ENCODE measurements at places on chromosomes 13 and 19. TPM values are rescaled to one million over a fixed set of nuclear protein-coding genes. Genes with fewer than 3 reads are reported as not detected.
A peak's percentile ranks its signal among the peaks of the same experiment; 100 is the strongest.

- DNase-seq = no peak
Measured at GRCh38 chr19:6580313-6580712, 10.6 kb downstream of the CD70 start.

DNA sequence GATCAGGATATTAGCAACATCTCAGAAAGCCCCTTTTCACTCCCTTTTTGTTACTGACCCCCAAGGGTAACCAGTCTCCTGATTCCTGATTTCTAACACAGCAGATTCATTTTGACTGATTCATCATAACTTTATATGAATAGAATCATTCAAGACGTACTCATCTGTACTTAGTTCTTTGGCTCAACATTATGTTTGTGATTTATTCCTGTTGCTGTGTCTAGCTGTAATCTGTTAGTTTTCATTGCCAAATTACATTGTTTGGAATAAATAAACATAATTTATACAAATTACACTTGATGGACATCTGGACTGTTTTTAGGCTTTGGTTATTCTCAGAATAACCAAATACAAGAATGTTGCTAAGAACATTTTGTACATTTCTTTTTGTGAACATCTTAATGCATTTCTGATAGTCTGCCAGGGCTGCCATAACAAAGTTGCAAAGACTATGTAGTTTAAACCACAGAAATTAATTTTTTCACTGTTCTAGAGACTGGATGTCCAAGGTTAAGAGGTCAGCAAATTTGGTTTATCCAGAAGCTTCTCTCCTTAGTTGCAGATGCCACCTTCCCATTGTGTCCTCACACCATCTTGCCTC is 62.8 kb upstream of the EDNRB start:
- no peak for DNase-seq

- DNase-seq = no peak
Measured at GRCh38 chr19:1313695-1314613, 28.3 kb downstream of the EFNA2 start.

DNA sequence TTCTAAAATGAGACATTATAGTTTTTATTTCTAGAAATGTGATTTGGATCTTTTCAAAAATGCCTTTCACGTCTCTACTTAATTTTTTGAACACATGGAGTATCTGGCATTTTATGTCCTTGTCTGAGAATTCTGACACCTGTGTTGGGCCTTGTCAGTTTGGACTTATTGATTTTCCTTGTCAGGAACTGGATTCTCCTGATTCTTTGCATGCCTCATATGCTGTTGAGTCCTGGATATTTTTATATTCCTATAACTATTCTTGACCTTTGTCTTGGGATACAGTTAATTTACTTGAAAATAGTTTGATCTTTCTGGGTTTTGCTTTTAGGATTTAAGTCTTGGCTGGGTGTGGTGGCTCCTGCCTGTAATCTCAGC is 10.3 kb downstream of the ADPRHL1 start:
- no peak for DNase-seq

DNA sequence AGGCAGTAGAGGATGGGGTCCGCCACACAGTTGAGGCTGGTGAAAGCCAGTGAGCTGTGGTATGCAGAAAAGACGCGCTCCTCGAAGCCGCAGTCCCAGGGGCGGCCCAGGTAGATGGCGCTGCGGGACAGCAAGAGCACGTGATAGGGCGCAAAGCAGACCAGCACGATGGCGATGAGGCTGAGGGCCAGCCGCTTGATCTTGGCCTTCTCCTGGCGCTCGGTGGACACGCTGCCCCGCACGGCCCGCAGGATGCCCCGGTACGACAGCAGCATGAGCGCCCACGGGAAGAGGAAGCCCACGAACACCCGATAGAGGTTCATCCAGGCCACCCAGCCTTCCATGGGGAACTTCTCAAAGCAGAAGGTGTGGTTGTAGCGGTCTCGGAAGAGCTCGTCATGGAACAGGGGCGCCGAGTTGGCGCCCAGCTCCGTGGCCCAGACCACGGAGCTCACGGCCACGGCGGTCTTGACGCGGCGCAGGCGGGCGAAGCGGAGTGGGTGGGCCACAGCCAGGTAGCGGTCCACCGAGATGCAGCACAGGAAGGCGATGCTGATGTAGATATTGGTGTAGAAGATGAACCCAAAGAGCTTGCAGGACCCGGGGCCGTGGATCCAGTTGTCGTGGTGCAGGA is 6.5 kb upstream of the OPA3 start:
- DNase-seq = no peak

DNA sequence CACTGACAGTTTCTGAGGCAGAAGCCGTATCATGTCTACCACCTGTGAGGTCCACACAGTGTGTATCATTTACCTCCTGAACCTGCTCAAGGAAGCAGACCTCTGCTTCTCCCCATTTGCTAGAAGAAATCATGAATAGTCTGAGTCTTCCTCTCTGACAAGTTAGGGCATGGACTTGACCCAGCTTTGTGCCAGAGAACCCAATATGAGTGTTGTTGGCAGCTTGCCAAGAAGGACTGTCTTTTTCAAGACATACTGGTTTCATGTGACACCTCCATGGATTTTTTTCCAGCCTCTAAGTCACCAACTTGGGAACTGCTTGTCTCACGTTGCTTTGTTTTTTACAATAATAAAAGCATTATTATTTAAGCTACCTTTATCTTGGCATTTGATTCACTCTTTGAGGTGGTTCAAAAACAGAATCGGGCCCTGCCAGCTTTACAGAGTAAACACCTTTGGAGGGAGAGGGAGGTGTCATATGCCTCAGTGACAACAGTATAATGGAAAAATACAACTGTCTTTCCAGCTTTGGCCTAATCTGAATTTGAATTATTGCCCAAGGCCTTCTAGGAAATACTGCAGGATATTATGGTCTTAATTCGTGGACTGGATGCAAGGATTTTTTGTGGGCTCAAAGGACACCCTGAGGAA is 9.6 kb downstream of the ZNF211 start:
- no peak for DNase-seq

DNA sequence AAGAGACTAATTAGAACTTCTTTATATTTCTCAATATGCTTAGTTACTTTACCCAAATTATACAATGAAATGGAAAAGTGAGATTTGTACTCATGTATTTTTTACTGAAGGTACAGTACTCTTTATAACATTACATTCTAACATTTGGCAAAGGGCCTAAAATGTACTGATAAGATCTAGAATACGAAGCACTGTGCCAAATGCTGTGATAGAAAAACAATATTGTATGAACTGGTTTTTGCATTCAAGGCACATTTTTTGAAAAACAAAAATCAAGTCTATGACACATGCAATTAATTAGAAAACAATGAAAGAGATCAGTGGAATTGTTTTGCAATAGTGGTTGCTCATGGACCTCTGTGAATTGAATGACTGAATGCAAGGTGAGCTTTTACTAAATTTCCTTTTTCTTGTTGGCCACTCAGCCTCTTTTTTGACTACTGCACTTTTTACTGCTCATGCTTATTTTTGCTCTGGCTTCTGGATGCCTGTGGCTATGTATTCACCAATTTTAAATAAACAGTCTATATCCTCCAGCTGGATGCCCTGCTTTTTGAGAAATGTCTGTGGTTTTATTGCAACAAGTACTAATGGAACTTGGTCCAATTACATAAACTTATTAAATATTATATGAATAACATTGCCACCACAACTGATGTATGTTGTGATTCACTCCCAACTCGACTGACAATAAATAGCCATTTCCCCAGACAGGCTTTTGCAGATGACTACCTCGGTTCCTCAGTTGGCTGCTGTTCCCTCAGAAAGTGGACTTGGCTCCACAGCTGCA is 41.4 kb upstream of the OBI1 start:
- DNase-seq = no peak

DNA sequence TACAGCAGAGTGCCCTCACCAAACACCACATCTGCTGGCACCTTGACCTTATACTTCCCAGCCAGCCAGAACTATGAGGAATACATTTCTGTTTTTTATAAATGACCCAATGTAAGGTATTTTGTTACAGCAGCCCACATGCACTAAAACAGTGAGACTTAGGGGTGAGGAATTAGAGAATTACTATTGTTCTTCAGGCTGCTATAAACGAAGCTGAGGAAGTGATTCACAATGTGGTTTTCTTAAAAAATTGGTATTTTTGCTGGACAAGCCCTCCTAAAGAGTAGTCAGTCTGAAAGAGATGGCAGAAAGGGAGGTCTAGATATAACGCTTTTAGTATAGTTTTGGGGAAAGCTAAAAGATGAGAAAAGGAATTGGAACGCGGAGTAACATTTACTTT is 101.0 kb downstream of the SLITRK6 start:
- no peak for DNase-seq

GRCh38 chr19:13033244-13033643 is 38.0 kb downstream of the NFIX start:
- peak; percentile 20 for DNase-seq

DNA sequence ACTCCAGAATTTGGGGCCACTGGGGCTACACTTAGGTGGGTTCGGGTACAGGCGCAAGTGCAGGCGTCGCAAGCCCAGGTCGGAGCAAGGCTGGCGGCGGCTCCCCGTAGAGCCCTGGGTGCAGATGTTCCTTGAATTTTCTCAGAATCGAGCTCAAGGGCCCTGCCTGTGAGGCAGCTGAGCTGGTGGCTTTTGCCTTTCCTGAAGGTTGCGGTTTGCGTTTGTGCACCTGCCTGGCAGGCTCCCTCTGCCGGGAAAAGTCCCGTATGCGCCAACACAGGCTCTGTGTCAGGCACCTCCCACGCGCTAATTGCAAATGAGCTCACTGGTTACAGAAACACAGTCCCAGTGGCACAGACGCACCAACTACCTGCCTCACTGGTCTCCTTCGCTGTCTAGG is 5.9 kb downstream of the DOHH start:
- DNase-seq = no peak

GRCh38 chr13:71912524-71912923 is 45.5 kb upstream of the DACH1 start:
- no peak for DNase-seq

DNA sequence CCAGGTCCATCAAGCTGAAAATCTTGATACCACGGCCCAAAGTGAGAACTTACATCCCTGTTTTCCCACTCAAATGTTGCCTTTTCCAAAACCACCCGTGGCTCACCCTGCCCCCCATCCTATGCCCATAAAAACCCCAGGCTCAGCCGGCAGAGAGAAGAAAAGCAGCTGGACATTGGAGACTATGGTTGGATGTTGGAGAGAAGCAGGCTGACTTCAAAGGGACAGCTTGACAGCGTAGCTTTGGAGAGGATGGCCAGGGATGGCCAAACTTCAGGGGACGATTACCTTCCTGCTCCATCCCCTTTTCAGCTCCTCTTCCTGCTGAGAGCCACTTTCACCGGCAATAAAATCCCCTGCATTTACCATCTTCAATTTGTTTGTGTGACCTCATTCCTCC is 3.5 kb upstream of the ZNF792 start:
- no peak for DNase-seq

- peak; percentile 91 for DNase-seq
Measured at GRCh38 chr19:12194827-12195731, 32.2 kb downstream of the ZNF136 start.

- no peak for DNase-seq
Measured at GRCh38 chr13:46352805-46353204, 34.2 kb downstream of the RUBCNL start.

DNA sequence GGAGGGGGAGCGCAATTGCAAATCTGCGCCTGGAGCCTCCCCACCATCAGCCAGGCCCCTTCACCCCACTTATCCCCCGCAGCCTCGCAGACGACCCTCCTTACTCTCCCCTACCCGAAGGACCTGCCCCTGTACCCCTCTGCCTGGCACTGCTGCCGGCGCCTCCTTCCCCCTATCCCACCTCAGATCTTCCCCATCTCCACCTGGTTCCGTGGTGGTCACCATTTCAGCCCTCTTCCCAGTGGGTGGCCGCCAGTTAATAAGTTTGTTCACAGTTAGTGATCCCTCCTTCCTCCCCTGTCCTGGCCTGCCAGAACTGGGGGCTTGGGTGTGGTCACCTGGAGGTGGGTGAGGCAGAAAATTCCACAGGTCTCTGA is 397 bp downstream of the SLC44A2 start:
- no peak for DNase-seq

DNA sequence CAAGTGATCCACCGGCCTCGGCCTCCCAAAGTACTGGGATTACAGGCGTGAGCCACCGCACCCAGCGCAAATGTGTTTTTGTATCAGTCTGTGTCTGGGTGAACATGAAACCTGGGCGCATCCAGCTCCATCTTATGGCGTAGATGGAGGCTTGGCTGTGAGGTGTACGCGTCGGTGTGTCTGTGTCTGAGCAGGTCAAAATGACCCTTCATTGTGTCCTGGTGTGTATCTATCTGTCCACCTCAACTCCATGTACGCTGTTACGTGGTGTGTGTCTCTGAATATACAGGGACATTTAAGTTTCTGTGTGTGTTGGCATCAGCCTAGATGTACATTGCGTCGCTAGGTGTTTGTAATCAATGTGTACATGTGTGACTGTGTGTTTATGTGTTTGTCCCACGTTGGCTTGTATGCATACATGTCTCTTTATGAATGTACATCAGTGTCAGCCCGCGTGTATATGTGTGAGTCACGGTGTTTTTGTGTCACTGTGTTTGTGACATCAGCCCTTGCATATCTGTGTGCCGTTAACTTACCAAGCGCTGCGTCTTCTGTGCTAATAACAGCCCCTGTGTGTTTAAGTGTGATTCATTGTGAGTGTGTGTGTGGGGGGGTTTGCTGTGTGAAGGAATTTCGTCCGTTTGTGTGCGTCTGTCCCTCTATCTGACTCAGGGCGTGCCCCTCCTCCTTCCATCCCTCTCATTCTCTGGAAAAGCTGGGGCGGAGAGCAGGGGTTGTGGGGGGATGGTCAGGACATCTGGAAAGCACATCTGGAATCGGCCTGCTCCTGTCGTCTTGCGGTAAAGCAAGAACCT is 6.4 kb downstream of the AXL start:
- no peak for DNase-seq

GRCh38 chr13:111475488-111475887 is 155.0 kb downstream of the TEX29 start:
- no peak for DNase-seq

GRCh38 chr19:31338069-31338776 is 11.0 kb downstream of the TSHZ3 start:
- no peak for DNase-seq

DNA sequence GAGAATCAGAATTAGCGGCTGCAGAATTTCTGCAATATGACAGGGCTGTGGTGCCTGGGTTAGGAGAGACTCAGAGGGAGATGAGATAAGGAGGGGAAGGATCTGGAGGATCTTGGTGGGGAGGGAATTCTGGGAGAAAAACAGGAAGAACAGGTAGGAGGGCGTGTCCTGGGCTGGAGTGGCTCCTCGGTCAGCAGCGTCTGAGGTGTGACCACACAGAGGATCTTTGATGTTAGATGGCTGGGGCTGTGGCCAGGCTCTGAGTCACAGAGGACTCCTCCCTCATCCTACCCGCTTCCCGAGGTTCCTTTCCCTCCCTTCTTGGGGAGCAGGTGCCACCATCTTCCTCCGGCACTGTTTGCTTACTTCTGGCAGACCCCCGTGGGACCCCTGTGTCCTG is 6.4 kb upstream of the KLK6 start:
- no peak for DNase-seq

Gene ZNF226
- polyA plus RNA-seq = 23.1 TPM

Gene DPF1
- polyA plus RNA-seq = not detected

Gene PRTN3
- not detected for polyA plus RNA-seq

Gene KLK3
- not detected for polyA plus RNA-seq

Gene KIR3DL1
- 162 TPM for polyA plus RNA-seq

Gene ZNF490
- polyA plus RNA-seq = 3.1 TPM

Gene LILRA2
- 9.7 TPM for polyA plus RNA-seq

Gene SAFB2
- 19.6 TPM for polyA plus RNA-seq

Data from immature natural killer cell (primary cell).